Neural crest cell (in vitro differentiated cells): ENCODE measurements at places on chromosomes 1 and 21. TPM values are rescaled to one million over a fixed set of nuclear protein-coding genes. Genes with fewer than 3 reads are reported as not detected.

DNA sequence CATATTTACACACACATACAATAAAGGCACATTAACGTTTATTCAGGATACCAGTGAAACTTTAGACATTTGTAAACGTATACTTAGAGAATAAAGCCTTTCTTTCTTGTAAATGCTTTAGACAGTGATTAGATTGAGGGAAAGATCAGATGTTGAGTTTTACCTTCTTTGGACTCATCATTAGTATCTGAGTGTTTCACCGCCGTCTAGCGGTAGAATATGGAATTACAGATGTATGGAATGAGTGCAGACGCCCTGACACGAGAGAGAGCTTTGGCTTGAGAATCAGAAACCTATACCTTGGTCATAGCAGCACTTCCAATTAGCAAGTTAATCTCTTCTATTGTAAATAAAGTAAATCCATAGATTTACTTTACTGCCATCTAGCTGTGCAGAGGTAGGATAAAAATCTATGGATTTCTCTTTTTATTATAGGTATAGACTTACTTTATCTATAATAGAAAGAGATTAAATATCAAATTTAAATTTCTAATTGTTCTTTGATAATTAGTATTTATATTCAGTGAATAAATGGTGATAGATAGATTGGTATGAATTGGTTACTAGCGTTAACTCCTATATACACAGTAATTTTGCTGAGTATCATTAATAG, 12.6 kb downstream of the FLG2 start:
- no peak overlapping the region for H3K27ac ChIP-seq
- peak; percentile 3 for DNase-seq
- H3K4me1 ChIP-seq, result no peaks in the 10 kb centered on the region
- H3K36me3 ChIP-seq, result peaks cover 3% of the 10 kb centered on the region
- no peak overlapping the region for H3K4me3 ChIP-seq

SNX7 gene
- total RNA-seq, result 17.5 TPM in 2 replicates

C1orf53 gene
- 1.9 and 3.1 TPM in 2 replicates for total RNA-seq

DNA sequence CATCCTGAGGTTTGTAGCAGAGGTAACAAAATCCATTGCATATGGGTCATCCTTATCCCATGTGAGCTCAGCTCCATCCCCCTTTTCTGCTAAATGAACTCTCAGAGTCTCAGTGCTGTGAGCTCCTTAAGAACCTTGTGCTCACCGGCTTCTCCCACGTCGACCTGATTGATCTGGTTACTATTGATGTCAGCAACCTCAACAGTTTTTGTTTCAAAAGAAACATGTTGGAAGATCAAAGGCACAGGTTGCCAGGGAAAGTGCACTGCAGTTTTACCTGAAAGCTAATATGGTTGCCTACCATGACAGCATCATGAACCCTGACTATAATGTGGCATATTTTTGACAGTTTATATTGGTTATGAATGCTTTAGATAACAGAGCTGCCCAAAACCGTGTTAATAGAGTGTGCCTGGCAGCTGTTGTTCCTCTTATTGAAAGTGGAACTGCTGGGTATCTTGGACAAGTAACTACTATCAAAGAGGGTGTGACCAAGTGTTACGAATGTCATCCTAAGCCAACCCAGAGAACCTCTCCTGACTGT, 131.4 kb downstream of the HS2ST1 start:
- no peaks in the 10 kb centered on the region for H3K27me3 ChIP-seq
- peaks cover 27% of the 10 kb centered on the region for H3K4me1 ChIP-seq
- H3K4me3 ChIP-seq, result no peak overlapping the region
- H3K27ac ChIP-seq, result no peak overlapping the region

AMY1A gene
- not detected in 2 replicates for total RNA-seq

DNA sequence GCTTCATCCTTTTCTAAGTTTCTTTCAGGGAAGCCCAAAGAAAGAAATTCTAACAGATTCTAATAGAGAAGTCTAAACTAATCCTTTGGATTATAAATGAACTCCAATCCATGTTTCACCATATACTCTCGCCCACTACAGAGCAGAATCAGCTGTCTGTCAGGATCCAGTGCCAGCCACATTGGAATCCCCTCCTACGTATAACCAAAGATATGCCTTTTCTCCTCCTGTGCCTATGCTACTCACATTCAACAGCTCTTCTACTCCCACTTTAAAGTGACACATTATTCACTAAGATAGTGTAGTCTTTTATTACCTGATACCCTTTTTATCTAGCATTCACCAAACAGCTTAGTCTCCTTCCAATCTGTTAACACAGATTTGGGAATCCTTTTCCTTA, 3.1 kb downstream of the ETV3 start:
- peak overlapping the region; percentile 52 for H3K4me3 ChIP-seq
- no peak overlapping the region for H3K27ac ChIP-seq
- peaks cover 17% of the 10 kb centered on the region for H3K36me3 ChIP-seq
- no peaks in the 10 kb centered on the region for H3K27me3 ChIP-seq
- H3K4me1 ChIP-seq, result peaks cover 27% of the 10 kb centered on the region

- peaks cover 8% of the 10 kb centered on the region for H3K4me1 ChIP-seq
- no peak for DNase-seq
- H3K27ac ChIP-seq, result no peak overlapping the region
- no peak overlapping the region for H3K4me3 ChIP-seq
Measured at GRCh38 chr1:63936276-63936675, 162.5 kb downstream of the ROR1 start.

GRCh38 chr1:116497656-116498055, 73.2 kb downstream of the CD58 start:
- H3K27me3 ChIP-seq, result no peaks in the 10 kb centered on the region
- H3K36me3 ChIP-seq, result no peaks in the 10 kb centered on the region
- H3K4me1 ChIP-seq, result peaks cover 35% of the 10 kb centered on the region
- no peak for DNase-seq

GRCh38 chr1:32893198-32894018, 7.1 kb downstream of the HPCA start:
- H3K27me3 ChIP-seq, result peaks cover 68% of the 10 kb centered on the region
- H3K36me3 ChIP-seq, result no peaks in the 10 kb centered on the region
- peaks cover 11% of the 10 kb centered on the region for H3K4me1 ChIP-seq
- DNase-seq, result peak; percentile 39

GBP2 gene
- total RNA-seq, result not detected in 2 replicates

ROR1 gene
- total RNA-seq, result 10.8 and 11.0 TPM in 2 replicates

- no peak overlapping the region for H3K4me3 ChIP-seq
- DNase-seq, result no peak
- no peak overlapping the region for H3K27ac ChIP-seq
- no peaks in the 10 kb centered on the region for H3K36me3 ChIP-seq
Measured at GRCh38 chr1:24564695-24565094, 8.8 kb downstream of the NCMAP start.

GRCh38 chr1:204307334-204307883, 52.3 kb downstream of the PLEKHA6 start:
- peaks cover 61% of the 10 kb centered on the region for H3K27me3 ChIP-seq
- DNase-seq, result no peak
- no peak overlapping the region for H3K4me3 ChIP-seq
- H3K36me3 ChIP-seq, result no peaks in the 10 kb centered on the region

DNA sequence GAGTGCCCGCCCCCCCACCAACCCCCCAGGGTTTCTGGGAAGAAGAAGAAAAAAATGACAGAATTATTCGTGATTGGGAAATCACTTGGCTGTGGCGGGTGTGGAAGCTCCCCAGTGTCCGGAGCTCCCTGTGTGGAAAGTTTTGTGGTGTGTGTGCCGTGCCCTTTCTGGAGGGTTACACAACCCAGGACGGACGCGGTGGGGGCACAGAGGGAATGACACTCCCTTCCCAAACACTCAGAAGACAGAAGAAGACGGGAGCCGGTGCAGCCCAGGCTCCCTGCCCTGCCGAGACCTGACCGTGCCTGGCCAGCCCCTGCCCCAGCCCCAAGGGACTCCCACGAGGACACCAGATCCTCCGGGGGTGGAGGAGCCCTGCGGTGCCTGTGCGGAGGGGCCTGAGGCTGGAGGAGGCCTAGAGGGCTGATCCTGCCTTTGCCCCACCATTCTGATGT, 33.0 kb upstream of the ADARB1 start:
- H3K4me1 ChIP-seq, result peaks cover 9% of the 10 kb centered on the region
- DNase-seq, result no peak
- no peak overlapping the region for H3K27ac ChIP-seq
- no peak overlapping the region for H3K4me3 ChIP-seq

GJA4 gene
- total RNA-seq, result 20.2 and 22.3 TPM in 2 replicates

CLIC6 gene
- total RNA-seq, result 0.19 and 0.25 TPM in 2 replicates

DNA sequence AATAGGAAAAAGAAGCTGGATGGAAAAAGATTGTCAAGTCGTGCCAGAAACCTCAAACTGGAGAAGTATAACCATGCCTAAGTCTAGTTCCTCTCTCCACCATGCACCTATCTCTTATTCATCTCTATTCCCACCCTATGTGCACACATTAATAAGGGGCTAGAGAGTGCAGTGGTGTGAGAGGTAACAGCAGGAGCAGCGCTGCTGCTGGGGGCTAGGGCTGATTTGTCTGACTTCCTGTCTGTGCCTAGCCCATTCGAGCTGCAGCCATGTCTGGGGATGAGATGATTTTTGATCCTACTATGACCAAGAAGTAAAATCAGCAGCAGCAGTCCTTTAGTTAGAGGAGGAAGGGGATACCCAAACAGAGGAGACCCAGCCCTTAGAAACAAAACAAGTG, 43.0 kb downstream of the TRIM33 start:
- no peaks in the 10 kb centered on the region for H3K27me3 ChIP-seq
- no peak overlapping the region for H3K4me3 ChIP-seq
- H3K36me3 ChIP-seq, result peaks cover 3% of the 10 kb centered on the region
- peaks cover 29% of the 10 kb centered on the region for H3K4me1 ChIP-seq
- DNase-seq, result no peak
- no peak overlapping the region for H3K27ac ChIP-seq

KMO gene
- not detected in 2 replicates for total RNA-seq

DNA sequence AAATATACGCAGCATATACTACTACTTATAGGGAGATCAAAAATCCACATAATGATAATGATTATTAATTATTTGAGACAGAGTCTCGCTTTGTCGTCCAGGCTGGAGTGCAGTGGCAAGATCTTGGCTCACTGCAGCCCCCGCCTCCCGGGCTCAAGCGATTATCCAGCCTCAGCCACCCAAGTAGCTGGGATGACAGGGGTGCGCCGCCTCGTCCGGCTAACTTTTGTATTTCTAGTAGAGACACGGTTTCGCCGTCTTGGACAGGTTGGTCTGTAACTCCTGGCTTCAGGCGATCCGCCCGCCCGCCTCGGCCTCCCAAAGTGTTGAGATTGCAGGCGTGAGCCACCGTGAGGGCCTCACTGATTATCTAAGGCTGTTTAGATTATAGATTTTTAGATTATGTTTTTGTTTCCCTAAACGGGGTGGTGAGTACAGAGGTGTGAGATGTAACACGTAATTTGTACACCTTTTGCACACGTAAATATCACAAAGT, 548 bp upstream of the SLC25A33 start:
- peaks cover 27% of the 10 kb centered on the region for H3K4me1 ChIP-seq
- H3K4me3 ChIP-seq, result peak overlapping the region; percentile 93
- H3K27me3 ChIP-seq, result no peaks in the 10 kb centered on the region
